Stimulated activated CD4-positive, alpha-beta T cell treated with anti-CD3 and anti-CD28 coated beads, Interleukin-15, amount 100 ng/mL, for 48 hours (primary cell): ENCODE measurements at places on chromosomes 6 and 20.

DNA sequence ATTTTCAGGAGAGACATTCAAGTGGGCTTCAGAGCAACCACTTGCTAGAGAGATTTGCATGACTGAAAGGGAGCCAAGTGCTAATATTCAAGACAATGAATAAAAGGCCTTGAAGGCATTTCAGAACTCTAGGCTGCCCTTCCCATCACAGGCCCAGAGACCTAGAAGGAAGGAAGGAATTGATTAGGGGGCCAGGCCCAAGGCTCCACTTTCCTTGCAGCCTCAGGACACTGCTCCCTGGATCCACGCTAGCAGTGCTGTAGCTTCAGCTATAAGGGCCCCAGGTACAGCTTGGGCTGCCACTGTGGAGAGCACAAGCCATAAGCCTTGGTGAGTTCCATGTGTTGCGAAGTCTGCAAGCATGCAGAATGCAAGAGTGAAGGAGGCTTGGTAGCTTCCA is 731.9 kb upstream of the FLRT3 start:
- DNase-seq = no peak

DNA sequence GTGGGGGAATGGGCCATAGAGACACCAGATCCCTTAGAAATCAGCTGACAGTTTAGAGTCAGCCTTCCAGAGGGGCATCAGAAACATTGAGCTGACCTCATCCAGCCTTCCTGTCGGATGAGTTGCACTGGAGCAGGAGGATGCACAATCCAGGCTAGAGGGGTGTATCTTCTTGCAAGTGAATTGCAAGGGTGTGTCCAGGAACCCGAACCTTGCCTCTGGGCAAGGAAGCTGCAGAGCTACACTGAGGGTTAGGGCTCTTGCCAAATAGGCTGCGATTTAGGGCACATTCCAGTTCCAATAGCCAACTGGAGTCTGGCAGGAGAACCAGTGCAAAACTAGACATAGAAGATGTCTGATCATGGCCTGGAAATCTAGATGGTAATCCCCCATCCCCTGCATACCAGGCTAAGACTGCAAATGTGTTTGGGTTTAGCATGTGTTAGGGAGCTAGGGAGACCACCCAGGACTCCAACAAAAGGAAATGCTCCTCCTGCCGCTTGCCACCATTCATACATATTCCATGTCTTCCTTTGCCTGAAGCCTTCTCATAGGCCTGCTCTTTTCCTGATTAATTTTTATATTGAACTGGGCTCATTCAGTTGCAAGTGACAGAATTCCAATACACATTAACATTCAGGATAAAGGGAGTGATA is 6.3 kb upstream of the UTRN start:
- DNase-seq = no peak

DNA sequence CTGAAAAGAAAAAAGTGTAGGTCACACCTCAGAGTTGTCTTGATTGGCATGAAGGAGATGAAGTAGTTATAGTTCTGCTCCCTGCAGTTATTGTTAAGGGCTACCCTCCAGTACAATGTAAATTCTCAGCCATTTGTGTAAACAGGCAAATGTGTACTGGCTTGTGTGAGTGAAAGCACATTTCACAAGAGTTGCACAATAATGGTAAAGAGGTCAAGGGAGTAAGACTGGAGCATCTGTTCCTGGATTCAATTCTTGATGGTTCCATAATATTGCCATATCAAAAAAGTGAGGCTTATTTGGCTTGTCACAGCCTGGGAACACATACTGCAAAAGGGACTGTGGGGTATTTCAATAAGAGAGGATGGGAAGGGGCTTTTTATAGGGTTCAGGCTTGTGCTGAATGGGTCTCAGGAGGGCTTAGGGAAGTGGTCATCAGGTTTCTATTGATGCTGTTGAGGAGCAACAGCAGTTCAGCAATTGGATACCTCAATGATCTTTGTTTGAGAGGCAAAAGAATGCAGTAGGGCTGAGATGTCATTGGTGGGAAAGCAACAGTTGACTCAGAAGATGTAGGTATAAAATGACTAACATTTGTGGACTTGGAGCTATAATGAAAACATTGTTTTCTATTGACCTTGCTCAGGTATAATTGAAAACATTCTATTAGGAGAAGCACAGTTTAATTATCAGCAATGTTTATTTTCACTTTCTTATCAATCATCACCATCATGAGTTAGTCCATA is 402.6 kb downstream of the BCKDHB start:
- no peak for DNase-seq

DNA sequence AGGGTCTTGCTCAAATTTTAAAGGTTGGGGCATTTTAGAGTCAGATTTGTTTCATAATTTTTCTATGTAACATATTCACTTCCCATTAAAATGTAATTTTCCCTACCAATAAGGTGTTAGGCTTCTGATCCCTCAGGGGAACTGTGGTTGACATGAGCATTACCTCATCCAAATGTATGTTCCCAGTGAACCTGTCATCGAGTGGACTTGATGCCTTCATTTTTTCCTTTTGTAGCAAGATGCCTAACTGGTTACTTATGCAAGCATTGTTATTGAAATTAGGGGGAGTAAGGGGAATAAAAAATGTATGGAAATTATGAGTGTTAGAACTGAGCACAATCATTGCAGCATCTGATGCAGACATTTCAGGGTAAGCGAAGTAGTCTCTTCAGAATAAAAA is 360.5 kb downstream of the BCKDHB start:
- no peak for DNase-seq

DNA sequence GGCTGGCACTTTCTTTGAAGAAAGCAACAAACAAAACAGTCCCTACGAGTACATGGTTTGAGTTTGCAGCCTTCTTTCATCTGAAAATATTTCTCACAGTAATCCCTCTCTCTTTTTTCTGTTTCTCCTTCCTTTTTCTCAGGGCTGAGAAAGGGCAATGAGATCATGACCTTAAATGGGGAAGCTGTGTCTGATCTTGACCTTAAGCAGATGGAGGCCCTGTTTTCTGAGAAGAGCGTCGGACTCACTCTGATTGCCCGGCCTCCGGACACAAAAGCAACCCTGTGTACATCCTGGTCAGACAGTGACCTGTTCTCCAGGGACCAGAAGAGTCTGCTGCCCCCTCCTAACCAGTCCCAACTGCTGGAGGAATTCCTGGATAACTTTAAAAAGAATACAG is 80.7 kb upstream of the CLDN20 start:
- DNase-seq = no peak

- DNase-seq = no peak
Measured at GRCh38 chr6:6696867-6697531, 108.5 kb downstream of the LY86 start.

- no peak for DNase-seq
Measured at GRCh38 chr20:25308083-25308491, 60.2 kb downstream of the PYGB start.

DNA sequence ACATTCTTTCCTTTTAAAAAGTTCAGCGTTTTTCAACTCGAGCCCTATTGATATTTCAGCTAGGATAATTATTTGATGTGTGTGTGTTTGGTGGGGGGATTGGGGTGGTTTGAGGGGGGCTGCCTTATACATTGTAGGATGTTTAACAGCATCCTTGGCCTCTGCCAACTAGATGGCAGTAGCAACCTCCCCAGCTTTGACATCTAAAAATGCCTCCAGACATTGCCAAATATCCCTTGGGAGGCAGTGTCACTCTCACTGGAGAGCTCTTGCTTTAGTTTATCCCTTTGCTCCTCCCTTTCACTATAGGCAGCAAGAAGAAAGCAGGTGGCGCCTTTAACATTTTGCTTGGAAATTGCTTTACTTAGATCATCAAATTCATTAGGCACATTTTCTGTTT is 14.6 kb upstream of the TP53TG5 start:
- no peak for DNase-seq

DNA sequence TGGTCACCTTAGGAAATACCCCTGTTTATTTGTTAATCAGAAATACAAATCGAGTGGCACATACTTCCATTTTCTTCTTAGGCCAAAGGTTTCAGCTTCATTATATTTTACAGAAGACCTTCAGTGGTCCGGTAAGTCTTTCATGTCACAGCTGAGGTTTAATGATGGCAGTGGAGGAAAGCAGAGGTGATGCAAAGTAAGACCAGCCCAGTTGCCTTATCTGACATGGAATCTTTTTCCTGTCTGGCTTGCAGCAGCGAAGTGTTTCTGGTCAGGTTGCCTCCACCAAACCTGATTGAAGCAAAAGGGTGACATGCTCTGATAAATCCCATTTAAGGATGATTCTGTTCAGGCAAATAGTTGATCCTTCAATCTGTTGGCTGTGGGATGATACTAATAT is 100.0 kb downstream of the PRDM1 start:
- DNase-seq = no peak

- no peak for DNase-seq
Measured at GRCh38 chr6:125858427-125859320, 67.9 kb downstream of the NCOA7 start.

GRCh38 chr6:15044948-15045347 is 200.9 kb upstream of the JARID2 start:
- no peak for DNase-seq

- DNase-seq = no peak
Measured at GRCh38 chr6:3919130-3919628, 70.0 kb downstream of the FAM50B start.

DNA sequence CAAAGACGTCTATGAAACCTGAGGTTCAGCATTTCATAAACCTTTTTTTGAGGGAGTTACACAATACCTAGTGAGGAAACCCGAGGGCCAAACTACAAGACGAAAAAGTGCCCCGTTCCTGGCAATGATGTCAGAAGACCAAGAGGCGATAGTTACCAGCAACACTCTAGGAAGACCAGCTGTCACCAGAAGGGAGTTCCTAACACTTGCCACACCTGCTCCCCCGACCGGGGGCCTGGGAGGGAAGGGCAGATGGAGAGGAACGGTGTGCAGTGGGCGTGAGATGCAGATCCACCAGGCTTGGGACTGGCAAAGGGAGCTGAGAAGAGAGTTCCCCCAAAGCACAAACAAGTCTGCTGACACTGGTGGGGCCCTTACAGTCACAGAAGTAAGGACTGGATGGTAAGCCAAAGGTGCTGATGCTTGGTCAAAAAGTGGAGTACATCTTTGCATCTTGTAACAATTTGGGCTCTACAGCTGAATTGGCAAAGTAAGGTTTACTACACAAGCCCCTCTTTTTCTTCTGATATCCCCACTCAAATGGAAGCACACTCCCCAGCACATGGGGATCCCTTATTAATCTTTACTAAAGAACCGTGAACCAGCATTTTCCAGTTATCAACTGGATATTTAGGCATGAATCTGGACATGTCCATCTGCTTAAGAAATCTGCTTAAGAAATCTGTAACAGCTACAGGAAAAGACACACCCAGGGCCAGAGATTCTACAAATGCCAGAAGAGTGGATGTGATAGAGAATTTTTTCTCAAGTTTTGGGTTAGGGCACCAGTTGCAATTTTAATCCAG is 38.5 kb downstream of the PANK2 start:
- no peak for DNase-seq

GRCh38 chr20:13012886-13013285 is 4.1 kb downstream of the SPTLC3 start:
- no peak for DNase-seq

- no peak for DNase-seq
Measured at GRCh38 chr6:113377362-113377942, 479.7 kb upstream of the MARCKS start.

DNA sequence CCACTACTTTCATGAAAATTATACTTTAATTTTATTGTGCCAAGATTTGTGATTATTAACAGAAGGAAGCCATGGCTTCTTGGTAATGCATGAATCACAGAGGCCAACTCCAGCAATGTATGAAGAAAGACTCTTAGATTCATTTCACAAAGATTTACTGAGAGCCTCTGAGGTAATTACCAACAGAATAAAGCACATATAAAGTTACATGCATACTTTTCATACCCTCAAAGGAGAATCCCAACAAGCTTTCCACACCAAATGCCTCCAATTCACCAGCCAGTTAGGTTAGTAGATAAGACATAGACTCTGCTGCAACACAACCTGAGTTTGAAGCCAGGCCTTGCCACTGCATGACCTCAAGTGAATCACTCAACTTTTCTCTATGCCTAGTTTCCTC is 41.9 kb downstream of the HBS1L start:
- DNase-seq = no peak

GRCh38 chr6:39312912-39313525 is 1.2 kb downstream of the KCNK17 start:
- DNase-seq = no peak

DNA sequence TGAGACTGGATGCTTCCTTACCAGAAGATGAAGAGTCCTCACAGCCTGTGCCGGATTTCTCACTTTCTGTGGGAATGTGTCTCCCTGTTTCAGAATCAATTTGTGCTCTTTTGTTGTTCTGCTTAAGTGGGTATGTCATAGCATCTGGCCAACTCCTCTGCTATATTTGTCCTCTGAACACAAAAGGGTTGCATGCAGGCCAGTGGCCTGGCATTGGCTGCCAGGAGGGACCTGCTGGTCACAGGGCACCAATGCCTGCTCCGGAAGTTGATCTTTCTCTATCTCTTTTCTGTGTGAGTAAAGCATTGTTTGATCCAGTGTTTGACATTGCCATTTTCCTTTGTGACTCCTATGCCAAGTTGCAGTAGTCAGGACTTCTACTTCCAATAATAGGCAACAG is 47.8 kb downstream of the JARID2 start:
- DNase-seq = no peak

DNA sequence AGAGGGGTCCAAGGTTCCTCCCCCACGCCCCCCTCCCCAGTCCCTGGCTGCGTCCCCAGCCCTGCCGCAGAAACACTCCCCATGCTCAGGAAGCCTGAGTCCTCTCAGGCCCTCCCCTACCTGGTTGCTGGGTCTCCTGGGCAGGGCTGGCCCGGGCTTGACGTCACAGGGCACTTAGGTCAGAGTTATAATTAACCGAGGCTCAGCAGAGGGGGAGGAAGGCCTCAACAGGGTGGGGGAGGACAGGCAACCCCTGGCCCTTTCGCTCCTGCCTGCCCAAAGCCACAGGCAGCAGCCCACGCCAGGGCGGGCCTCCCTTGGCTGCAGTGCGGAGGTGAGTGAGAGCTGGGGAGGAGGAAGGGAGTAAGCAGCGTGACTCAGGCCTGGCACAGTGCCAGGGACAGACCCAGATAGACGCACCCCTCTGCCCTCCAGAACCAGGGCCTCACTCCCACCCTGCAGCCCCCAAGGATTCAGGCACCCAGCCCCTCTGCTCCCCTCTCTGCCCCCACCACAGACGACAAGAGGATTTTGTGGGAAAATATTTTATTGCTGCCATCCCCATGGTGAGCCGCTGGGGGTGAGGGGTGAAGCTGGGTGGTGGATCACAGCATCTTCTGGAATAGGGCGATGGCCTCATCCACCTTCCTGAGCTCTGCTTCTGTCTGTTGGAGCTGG is at the start of gene VWA7:
Gene VWA7 (minus strand): TSS at position 340 of the 678 bp plus-strand sequence. CDS start 549 bp downstream, outside the sequence.
- peak; percentile 73 for DNase-seq

GRCh38 chr6:42710316-42710715 is 12.1 kb downstream of the PRPH2 start:
- DNase-seq = no peak

- no peak for DNase-seq
Measured at GRCh38 chr6:2875359-2876191, 27.5 kb downstream of the SERPINB9 start.

GRCh38 chr6:46000905-46001304 is 14.8 kb downstream of the CLIC5 start:
- DNase-seq = no peak

GRCh38 chr20:8139899-8140298 is 7.8 kb downstream of the PLCB1 start:
- DNase-seq = no peak

- DNase-seq = no peak
Measured at GRCh38 chr6:43812850-43813578, 43.0 kb downstream of the VEGFA start.
